Fibroblast of villous mesenchyme (primary cell): ENCODE measurements at places on chromosomes 7 and 10. TPM values are rescaled to one million over a fixed set of nuclear protein-coding genes. Genes with fewer than 3 reads are reported as not detected.

Gene RAPGEF5
- 0.64 and 0.86 TPM in 2 replicates for total RNA-seq

Gene IDI2
- total RNA-seq, result not detected in 2 replicates

Gene NXPH1
- total RNA-seq, result not detected in 2 replicates

Gene CCZ1B
- total RNA-seq, result 48.8 and 61.2 TPM in 2 replicates

DNA sequence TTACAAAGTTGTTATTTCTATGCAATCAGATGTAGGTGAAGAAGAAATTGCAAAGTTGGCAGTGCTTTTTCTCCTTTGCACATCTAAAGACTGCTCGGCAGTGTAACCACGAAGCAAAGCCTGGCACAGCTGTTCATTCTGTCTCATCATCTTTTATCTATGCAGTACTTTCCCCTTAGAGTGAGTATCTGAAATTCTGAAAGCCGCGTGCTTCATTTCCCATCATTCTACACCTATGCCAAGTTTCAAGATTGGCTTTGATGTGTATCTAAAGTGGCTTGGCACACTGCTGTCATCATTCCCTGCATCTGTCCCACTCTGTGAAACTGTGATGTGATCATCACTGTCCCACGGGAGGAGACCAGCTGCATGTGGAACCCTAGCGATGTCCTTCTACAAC is 15.2 kb downstream of the SOSTDC1 start:
- DNase-seq, result no peak

- no peak for DNase-seq
Measured at GRCh38 chr7:40175725-40176510, 41.1 kb downstream of the SUGCT start.

DNA sequence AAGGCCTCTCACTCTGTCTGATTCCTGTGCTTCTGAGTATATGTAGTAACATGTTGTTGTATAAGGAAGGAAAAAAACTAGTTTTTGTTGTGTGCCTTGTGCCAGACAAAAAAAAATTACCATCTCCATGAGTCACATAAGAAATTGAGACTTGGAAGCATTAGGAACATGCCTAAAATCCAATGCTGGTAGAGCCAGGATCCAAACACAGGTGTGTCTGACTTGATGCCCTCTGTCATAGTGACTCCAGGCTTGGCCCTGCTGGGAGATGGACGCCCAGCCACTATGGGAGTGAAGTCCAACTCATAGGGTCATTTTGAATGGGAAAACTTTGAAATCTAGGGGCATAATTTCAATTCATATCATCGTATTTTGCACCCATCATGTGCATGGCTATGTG is 38.0 kb downstream of the PYROXD2 start:
- no peak for DNase-seq
